NCI-H2081 treated with DMSO at 0.1 percent for 48 hours (cell line): ENCODE measurements at places on chromosomes 5 and 9.

DNA sequence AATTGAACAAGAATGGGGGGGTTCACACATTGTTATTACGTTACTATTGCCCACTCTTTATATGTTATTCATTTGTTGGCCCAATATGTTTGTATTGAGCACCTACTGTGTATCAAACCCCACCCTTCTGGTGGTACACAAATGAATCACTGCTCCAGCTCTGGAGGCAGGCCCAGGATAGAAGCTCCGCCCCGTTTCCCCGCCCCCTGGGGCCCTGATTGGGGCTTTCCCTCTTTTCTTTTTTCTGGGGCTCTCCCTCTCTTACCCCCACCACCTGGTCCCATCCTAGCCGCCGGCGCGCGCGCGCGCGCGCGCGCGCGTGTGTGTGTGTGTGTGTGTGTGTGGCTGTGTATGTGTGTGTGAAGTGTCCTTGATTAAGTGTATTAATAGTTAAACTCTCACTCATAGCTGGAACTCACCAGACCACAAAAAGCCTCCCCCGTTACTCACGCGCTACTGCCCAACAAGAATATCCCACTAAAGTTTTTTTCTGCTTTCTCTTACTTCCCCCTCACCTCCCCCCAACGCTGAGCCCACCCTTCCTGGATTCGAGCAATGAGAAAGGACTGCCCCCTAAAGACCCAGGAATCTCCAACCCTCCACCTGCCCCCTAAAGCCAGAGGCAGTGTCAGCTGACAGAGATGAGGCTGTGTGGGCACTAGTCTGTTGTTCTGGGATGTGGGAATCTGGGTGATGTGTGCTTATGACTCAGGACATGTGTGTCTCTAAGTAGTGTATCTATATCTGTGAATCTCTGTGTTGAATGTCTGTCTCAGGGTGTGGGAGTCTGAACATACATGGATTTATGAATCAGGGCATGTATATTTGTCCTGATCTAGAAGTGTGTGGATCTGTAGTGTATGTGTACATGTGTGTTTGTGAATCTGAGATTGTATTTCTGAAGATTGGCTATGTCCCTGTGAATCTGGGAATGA is 4.0 kb downstream of the CXXC5 start:
- no peak for DNase-seq

- DNase-seq = no peak
Measured at GRCh38 chr5:76269259-76269931, 133.7 kb upstream of the IQGAP2 start.

DNA sequence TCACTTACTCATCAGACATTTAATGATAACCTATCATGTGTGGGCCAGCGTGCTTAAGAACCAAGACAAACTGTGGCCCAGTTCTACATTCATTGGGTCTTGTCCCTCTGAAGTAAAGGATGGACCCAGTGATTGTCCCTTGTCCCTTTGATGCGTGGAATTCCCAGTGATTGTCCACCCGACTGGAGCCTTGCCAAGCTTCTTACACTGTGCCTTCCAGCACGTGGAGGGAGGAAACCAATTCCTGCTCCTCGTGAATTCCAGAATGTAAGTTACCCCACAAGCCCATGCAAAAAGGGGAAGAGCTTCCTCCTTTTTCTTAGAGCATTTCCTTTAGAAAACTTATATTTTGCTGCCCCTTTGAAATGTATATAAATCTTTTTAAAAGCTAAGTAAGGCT is 7.9 kb downstream of the CKMT2 start:
- DNase-seq = no peak

- DNase-seq = no peak
Measured at GRCh38 chr9:98453589-98454311, 198.3 kb upstream of the TBC1D2 start.

DNA sequence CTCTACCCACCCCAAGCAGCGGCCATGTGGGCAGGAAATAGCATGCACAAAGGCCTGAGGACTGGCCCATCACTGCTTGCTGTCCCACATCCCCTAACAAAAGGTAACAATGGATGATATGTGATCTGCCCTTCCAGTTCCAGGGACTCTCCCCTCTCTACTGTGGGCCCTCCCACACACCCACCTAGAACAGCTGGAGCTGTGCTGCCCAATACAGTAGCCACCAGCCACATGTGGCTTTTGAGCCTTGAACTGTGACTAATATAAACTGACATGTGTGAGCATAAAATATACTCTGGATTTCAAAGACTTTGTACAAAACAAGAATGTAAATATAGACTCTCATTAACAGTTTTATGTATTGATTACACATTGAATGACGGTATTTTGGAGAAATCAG is 78.1 kb downstream of the C5orf15 start:
- DNase-seq = no peak

- DNase-seq = no peak
Measured at GRCh38 chr5:97425511-97425910, 242.5 kb upstream of the RIOK2 start.

- no peak for DNase-seq
Measured at GRCh38 chr5:137667341-137667740, 68.5 kb downstream of the KLHL3 start.

GRCh38 chr5:56145511-56145910 is 87.6 kb downstream of the ANKRD55 start:
- no peak for DNase-seq

- DNase-seq = peak; percentile 29
Measured at GRCh38 chr5:27020973-27021372, 17.4 kb downstream of the CDH9 start.

- no peak for DNase-seq
Measured at GRCh38 chr5:20648981-20649380, 661.0 kb upstream of the CDH18 start.

DNA sequence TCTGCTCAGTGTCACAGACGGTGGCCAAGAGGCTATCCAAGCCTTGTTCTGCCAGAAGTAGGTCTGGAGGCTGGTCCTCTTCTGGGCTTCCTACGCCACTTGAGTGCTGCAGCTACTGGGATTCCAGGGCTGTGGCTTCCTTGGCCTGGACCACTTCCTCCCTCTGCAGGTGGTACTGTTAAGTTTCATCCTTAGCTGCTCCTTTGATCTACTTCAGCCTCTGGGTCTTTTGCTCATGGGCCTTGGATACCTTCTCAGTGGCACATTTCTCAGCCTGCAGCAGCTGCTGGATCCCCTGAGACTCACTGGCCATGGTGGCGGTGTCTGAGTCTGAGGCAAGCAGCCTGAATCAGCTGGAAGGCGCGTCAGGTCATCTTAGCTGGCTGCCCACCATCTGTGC is 10.3 kb downstream of the CNOT8 start:
- DNase-seq = no peak

DNA sequence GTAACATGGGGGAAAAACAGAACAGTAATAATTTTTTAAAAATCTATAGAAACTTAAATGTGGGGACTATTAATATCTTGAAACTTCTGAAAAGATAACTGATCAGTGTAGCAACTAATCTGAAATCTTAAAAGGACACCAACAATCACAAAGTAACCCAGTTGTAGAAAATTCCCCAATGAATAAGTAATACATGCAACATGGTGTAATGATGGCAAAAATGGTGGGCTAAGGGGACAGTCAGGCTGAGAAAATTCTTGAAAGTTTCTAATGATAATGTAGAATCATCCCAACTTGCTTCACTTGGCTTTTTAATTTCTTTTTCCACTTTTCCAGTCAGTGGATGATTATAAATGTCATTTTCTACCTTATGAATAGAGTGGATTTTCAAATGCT is 5.4 kb downstream of the NFIL3 start:
- DNase-seq = no peak

- DNase-seq = no peak
Measured at GRCh38 chr9:88420227-88420626, 32.0 kb downstream of the SPIN1 start.

GRCh38 chr9:91426123-91426745 is 2.6 kb upstream of the NFIL3 start:
- no peak for DNase-seq

DNA sequence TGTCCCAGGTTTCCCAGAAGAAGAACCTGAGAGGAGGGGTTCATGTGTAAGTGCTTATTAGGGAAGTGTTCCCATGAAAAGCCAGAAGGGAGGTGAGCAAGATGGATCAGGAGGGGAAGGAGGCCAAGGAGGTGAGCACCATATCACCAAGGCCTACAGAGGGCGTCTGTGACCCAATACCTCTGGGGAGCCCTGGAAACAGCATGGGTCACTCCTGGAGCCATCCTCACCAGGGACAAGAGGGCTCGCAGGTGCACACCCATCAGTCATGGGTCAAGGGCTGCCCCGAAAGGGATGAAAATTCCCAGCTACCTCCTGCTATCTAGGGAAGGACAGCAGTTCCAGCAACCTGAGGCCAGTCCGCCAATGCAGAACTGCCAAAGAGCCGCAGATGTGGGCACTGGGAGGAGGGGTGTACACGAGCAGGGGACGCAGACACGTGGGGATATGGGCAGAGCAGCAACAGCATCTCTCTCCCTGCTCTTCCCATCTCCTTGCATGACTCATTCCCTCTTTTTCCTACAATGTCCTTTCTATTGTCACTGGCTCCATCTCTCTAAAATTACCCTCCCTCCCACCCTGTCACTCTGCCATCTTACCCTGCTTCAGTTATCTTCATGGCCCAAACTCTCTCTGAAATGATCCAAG is 167.6 kb upstream of the FSTL4 start:
- no peak for DNase-seq

GRCh38 chr5:163498886-163499285 is 6.5 kb upstream of the MAT2B start:
- no peak for DNase-seq

DNA sequence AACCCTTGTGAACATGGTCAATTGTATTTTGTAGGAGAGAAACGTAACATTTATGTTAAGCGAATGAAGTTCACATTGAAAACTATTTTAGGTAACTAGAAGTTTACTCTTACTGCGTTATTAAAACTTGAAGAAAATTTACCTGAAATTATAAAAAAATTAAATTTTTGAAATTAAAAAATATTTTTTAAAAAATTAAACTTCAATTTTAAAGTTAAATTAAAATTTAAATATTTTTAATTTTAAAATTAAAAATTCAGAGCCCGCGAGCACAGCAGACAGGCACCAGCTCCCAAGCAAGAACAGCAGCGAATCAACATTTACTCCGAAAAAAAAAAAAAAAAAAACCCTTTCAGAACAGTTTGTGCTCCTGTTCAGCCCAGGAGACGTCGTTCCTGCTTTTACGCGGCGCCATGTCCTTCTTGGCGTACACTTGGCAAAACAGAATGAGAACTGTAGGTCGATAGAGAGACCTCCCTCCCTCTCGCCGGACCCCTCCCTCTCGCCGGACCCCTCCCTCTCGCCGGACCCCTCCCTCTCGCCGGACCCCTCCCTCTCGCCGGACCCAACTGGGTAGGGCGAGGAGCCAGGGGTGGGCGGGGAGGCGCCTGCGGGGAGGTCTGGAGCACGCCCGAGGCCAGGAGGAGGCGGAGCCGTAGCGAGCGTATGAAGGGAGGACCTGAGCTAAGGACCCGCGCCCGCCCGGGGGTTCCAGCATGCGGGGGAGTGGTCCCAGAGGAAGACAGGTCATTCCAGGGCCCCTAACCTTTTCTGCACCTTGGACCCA is 235.8 kb downstream of the ROR2 start:
- DNase-seq = no peak

DNA sequence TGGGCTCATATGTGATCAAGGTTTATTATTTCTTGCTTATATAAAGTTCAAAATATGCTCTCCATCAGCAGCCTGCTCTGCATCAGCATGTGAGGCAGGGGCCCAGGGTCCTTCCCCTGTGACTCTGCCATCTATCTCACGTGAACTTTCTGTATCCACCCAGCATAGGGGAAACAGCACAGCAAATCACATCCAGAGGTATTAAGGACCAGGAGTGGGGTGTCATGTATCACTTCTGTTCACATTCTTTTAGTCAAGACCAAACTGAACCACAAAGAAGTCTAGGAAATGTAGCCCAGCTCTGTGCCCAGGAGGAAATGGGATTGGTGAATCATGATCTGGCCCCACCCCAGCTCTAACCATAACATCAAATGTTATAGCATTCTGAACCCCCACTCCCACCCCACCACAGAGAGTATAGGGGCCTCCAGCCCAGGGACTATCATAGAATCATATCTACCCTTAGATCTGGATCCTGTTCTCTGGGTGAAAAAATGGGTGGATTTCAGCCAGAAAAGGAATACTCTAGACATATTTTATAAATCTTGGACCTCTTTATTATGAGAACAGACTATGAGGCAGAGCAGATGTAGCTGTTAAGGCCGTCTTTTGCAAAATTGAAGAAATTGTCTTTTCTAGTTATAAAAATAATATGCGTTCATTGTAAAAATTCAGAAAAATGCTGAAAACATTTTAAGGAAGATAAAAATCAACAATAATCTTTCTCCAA is 473.7 kb downstream of the ARHGEF28 start:
- no peak for DNase-seq
